ENCODE measurements at places on chromosomes 6 and 20. TPM values are rescaled to one million over a fixed set of nuclear protein-coding genes. Genes with fewer than 3 reads are reported as not detected.

DNA sequence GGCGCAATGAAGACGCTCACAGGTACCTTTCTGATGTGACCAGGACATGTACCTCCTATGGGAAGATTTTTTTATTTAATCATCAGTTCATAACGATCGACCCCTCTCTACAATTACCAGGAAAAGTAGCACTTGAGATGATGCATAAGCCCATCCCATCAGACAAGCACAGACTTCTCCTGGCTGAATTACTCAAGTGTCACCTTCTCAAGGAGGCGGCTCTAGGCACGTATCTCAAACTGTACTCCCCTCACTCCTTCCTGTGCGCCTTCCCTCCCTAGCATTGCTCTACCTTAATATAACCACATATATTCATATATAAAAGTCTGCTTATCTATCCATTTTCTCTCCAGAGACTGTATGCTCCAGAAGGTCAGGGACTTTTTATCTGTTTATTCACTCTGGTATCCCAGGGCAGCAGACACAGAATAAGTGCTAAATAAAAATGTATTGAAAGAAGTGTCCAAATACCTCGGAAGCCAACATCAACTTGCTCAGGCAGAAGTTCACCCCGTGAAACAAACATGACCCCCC, 71.5 kb downstream of the CNKSR3 start:
- no peak for DNase-seq

GRCh38 chr6:149965194-149966020, 1.7 kb downstream of the ULBP1 start:
- DNase-seq, result no peak

DNA sequence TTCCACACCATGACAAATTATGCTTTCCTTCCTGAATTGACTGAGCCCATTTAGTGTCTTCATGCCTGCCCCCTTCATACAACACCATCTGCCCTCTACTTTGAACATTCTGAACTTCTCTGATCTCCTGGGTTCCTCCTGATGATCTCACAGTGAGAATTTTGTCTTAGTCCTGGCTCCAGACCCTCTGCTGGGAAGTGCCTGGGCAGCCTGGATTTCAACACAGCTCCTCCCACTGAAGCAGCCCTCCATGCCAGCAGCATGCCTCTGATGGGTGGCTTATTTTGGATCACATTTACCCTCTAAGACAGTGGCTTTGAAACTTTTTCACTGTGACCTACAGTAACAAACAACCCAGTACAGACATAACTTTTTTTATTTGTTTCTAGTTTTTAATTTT, 41.5 kb downstream of the DSE start:
- DNase-seq, result no peak

The TRAPPC3L gene
- total RNA-seq, result not detected

The CYP21A2 gene
- not detected for total RNA-seq

Data from Caki2 (cell line).